Right lung (tissue), 10 donors: ENCODE measurements at places on chromosomes 11 and 22. TPM values are rescaled to one million over a fixed set of nuclear protein-coding genes. Genes with fewer than 3 reads are reported as not detected.

ST14 gene
- 39.9 TPM for polyA plus RNA-seq

DNA sequence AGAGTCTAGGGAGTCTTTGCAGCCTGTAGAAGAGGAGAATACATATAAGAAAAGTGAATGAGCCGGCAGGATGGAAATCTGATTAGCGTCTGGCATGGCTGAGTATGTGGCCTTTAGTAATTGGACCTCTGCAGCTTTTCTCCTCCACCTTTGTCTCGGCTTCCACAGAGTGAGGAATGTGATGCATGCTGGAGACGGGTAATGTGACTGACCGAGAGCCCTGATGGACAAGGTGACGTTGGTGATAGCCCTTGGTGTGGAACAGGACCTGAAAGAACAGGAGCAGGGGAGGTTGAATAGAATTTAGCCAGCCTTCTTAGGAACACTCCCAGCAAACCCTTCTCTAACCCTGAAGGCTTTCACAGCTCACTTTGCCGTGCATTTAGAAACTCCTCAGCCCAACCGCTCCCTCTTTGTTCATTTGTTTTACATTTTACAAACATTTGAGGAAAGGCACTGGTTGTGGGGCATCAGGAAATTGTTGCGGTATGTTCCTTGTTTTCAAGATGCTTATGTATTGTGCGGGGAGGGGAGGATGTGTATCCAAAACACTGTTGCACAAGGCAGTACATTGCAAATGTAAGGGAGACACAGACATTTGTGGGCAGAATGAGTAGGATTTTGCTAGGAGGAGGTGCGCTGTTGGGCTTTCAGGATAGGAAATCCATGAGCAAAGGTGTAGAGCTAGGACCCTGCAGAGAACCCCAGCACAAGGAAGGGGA is 6.9 kb downstream of the GTPBP1 start:
- no peak for DNase-seq

SEC14L6 gene
- 2.3 TPM for polyA plus RNA-seq

DNA sequence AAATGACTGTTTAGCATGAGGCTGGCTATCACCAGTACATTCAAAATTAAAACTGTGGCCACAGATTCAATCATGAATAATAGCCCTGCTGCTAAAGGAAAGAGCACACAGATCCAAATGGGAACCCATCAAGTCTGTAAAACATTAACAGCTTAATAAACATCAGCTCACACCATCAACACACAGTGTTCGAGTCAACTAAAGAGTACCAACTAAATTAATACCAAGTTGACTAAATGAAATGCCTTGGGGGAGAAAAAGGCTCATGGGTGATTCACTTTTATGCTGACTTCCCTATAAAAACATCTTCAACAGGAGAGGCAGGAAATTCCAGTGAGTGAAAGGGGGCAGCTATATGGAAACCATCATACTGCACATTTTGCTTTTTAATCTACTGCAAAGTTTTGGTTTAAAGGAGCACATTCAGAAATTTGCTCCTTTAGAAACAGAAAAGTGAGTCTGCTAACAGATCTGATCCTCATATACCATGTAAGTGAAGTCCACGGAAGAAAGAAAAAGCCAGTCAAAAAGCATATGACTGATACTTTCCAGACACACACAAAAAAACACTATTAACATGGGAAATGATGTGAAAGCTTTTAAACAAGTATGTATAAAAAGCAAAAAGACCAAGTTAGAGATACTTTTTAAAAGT is 16.3 kb downstream of the LGR4 start:
- DNase-seq = no peak

DNA sequence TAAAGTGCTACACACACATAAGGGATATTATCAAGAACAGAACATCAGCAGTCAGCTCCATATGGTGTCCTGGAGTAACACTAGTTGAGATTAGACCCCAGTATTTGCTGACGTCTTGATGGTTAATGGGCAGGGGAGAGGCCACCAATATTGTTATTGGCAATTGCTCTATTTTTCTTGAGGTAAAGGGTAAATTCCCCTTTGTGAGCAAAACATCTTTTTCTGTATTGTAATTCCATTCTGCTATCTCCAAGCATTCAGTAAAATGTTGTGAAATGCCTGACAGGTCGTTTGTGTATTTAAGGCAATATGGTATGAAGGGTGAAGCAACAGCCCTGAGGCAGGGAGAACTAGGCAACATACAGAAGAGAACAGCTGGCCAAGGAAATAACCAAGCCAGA is 21.9 kb downstream of the PC start:
- DNase-seq = no peak

MMP8 gene
- polyA plus RNA-seq = not detected

CD151 gene
- 208 TPM for polyA plus RNA-seq

DYNC2H1 gene
- 26.2 TPM for polyA plus RNA-seq

DNA sequence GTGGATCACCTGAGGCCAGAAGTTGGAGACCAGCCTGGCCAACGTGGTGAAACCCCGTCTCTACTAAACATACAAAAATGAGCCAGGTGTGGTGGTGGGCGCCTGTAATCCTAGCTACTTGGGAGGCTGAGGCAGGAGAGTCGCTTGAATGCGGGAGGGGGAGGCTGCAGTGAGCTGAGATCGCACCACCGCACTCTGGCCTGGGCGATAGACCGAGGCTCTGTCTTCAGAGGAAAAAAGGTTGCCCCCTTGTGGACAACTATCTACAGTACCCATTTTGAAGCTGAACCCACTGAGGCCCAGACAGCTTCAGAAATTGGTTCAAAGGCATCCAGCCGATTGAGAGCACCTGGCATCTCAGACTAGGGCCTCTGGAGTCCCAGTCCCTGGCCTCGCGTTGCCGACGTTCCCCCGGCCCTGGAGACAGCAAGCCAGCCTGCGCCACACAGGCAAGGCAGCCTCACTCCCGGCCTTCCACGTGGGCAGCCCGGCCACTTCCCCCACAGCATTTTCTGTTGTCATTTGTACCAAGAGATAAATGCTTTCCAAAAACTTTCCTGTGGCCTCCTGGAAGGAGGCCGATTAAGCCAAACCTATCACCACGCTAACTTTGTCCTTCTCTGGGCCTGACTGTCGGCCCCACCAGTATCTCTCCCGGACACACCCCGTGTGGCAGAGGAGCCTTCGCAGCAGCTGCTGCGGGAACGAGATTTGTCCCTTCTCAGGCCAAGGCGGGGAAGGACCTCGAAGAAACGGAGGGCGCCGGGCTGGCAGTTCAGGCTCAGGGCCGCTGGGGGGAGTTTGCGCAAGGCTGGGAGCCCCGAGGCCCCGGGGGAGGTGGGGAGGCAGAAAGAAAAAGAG is 82.8 kb downstream of the FLI1 start:
- DNase-seq = peak; percentile 32

OR10G4 gene
- polyA plus RNA-seq = not detected

AQP11 gene
- 2.2 TPM for polyA plus RNA-seq

OR52I1 gene
- 0.12 TPM for polyA plus RNA-seq

DNA sequence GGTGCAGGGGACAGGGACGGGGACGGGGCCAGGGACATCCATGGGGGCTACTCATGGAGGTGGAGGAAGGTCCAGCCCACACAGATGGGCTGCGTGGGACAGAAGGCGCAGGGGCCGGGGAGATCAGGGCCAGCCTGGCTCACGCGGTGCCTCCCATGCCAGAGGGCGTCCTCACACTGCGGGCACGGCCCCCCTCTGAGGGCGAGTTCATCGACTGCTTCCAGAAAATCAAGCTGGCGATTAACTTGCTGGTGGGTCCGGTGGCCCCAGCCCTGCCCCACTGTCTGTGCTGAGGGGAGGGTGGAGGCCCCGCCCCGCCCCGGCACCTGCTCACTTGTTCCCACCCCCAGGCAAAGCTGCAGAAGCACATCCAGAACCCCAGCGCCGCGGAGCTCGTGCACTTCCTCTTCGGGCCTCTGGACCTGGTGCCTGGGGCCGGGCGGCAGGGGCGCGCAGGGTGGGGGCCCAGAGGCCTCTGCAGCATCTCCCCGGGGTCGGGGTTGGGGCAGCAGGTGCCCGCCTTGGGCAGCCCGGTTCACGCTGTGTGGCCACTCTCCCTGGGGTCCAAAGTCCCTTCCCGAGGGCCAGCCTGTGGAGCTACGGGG is 15.8 kb downstream of the EPS8L2 start:
- DNase-seq = no peak

DNA sequence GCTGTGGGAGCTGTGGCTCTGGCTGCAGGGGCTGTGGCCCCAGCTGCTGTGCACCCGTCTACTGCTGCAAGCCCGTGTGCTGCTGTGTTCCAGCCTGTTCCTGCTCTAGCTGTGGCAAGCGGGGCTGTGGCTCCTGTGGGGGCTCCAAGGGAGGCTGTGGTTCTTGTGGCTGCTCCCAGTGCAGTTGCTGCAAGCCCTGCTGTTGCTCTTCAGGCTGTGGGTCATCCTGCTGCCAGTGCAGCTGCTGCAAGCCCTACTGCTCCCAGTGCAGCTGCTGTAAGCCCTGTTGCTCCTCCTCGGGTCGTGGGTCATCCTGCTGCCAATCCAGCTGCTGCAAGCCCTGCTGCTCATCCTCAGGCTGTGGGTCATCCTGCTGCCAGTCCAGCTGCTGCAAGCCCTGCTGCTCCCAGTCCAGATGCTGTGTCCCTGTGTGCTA is 514 bp downstream of the KRTAP5-9 start:
- no peak for DNase-seq

GRCh38 chr22:46679706-46680269 is 58.3 kb downstream of the CERK start:
- no peak for DNase-seq

GRCh38 chr22:47155131-47155885 is 392.9 kb downstream of the TBC1D22A start:
- DNase-seq = no peak
